ENCODE measurements at places on chromosomes 5 and 9.

DNA sequence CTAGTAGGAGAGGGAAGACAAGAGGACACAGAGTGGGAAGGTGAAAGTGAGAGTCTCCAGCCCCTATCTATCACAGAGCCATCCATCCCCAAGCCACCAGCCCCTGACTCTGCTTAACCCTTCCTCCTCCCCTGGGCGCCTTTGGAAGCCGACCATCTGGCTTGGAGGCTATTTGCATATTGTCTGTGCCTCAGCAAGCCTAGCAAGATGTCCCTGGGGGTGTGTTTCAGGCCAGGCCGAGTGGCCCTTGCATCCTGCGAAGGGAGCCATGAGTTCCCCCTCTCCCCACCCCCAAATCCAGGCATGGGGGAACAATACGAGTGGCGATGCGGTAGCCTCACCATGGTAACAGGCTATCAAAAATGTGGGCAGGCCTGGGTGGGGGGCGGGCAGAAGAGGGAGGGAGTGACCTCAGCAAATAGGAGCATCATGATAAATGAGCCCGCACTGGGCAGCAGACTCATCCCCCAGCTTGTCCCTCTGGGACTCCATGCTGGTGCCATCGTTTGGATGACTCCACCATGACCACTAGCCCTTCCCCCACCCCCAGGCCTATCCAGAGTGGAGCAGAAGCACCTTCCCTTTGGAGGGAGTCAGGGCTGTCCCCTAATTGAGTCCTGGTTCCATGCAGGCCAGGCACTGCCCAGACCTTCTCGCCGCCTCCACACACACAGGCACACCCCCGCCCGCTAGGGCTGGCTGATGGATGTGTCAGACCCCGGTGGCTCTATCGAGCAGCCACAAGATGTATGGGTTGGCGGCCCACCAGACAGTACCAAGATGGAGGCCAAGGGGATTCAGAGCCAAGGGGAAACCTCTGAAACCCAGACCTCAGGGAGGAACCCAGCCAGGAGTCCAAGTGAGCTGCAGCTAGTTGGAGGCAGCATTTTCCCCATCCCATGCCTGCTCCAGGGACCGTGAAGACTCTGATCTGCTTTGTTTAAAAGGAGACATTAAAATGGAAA is 14.6 kb downstream of the URM1 start:
- DNase-seq = no peak

DNA sequence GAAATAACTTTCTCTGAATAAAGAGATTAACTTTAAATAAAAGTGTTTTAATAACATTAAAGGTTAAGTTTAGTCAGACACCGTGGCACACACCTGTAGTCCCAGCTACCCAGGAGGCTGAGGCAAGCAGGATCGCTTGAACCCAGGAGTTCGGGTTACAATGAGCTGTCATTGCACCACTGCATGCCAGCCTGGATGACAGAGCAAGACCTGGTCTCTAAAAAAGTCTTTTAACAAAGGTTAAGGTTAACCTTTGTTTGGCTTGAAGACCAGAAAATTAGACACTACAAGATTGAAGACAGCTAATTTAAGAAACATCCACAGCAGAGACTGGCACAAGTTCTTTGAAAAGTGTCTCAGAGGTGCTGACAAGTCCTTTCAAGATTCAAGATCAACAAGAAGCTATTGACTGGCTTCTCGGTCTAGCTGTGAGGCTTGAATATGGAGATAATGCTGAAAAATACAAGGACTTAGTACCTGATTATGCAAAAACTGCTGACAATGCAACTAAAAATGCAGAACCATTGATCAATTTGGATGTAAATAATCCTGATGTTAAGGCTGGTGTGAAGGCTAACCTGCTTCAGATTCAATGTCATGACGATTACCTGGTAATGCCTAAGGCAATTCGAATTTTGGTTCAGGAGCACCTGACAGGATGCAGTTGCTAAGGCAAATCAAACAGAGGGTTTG is 48.8 kb downstream of the FAM81B start:
- DNase-seq = no peak

- no peak for DNase-seq
These were observed 15.5 kb downstream of the ACTL7A start for GRCh38 chr9:108877524-108877923.

GRCh38 chr5:10564838-10565784 is 1.2 kb downstream of the ANKRD33B start:
- DNase-seq = no peak

DNA sequence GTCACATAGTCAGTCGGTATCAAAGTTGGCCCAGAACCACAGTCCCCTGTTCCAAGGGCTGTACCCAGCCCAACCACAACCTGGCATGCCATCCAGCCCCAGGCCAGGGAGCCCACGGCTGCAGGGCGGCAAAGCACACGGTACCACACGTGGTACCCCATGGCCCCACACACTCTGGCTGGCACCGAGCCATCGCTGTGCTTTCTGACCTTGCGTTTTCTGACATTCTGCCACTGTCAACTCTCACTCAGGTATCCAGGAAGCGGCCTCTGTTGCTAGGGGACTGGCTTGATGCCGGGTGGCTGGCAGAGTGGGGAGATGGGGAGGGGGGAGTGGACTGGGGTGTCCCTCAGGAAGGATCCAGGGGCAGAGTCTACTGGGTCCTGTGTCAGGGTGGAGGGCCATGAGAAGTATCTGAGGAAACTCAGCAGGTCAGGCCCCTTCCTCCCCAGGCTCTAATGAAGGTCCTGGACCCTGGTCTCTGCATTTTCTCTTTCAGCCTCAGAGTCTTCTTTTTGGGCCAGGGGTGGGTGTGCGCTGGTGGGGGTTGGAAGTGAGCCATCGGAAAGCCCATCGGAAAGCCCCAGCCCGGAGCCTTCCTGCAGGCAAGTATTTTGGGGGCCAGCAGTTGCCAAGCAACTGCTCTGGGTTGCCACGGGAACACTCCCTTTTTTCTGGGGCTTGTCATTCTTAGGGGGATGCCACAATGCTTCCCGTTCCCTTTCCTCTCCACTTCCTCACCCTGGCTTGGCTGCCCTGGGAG is 21.0 kb upstream of the RALGDS start:
- no peak for DNase-seq

GRCh38 chr9:115210699-115211098 is 92.7 kb upstream of the TNC start:
- no peak for DNase-seq

DNA sequence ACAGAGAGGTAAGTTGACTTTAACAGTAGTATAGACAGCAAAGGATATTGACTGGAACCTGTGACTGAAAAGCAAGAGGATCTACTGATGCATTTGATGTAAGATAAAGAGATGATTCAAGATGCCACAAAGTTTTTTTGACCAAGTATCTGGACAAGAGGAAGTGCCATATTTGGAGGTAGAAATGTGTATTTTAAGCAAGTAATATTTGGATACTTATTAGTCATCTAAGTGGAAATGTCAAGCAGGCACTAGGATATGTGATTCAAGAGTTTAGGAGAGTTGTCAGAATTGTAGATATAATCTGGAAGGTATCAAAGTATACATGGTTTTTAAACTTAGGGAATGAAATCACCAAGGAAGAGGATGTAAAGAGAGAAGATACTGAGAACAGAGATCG is 686.1 kb upstream of the CHD1 start:
- DNase-seq = no peak

DNA sequence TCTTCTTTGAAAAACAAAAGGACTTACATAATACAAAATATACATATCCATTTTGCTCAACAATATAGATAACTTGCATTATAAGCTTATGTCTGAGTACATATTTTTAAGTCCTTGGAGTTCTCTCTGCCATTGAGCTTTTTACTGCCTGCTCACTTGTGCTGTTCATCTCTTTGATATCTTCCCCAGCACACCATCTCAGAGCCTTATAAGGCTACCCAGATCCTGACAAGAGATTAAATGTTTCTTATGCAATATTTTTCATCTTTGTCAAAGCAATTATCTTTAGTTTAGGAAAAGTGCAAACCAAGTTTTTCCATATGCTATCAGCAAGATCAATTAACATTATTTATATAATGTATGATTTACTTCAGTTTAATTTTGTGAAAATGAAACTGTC is 60.7 kb upstream of the ITGA1 start:
- DNase-seq = no peak

- DNase-seq = no peak
These were observed 179.1 kb downstream of the AUH start for GRCh38 chr9:91182429-91183225.

DNA sequence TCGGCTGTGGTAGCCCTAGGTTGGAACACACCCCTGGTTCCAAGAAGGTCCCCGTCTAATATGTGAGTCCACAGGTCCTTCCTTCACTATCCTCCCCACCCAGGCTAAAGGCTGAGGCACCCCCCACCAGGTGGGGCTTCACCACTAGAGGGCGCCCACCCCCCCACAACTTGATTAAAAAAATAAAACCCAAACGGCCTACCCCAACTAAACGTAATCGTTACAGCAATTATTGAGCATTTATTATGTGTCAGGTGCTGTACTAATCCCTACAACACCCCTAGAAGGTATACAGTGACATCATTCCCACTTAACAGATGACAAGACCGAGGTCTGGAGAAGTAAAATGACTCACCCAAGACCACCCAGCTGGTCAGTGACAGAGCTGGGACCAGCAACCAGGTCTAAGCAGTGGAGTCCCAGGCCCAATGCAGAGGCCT is 65.0 kb downstream of the FGF18 start:
- peak; percentile 10 for DNase-seq
